ENCODE measurements at places on chromosomes 7 and 10. TPM values are rescaled to one million over a fixed set of nuclear protein-coding genes. Genes with fewer than 3 reads are reported as not detected.

GRCh38 chr7:159027789-159028507 lies 116.7 kb downstream of the VIPR2 start:
- no peaks in the 10 kb centered on the region for H3K36me3 ChIP-seq
- no peaks in the 10 kb centered on the region for H3K27me3 ChIP-seq
- no peak overlapping the region for H3K4me3 ChIP-seq
- no peak overlapping the region for H3K27ac ChIP-seq
- H3K4me1 ChIP-seq = no peaks in the 10 kb centered on the region
- DNase-seq = no peak

DNA sequence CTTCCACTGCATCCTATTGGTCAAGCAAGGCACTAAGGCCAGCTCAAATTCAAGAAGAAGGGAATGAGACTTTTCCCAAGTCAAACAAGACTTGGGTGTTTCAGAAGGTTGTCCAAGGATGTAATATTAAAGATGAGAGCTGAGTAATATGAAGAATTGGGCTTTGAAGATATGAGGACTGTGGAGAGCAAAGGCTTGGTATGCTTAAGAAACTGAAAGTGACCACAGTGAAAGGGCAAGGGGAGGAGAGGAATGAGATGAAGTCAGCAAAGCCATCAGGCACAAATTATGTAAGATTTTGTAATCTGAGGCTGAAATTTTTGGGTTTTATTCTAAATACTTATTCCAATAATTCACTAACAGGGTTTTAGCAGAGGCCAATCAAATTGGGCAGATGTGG lies 38.6 kb upstream of the NPY start:
- no peaks in the 10 kb centered on the region for H3K36me3 ChIP-seq
- H3K4me1 ChIP-seq = no peaks in the 10 kb centered on the region
- H3K4me3 ChIP-seq = no peak overlapping the region
- no peak for DNase-seq
- H3K27me3 ChIP-seq = 0 out of 2 replicates have a peak, but pooled peaks cover 6% of the 10 kb centered on the region
- no peak overlapping the region for H3K27ac ChIP-seq

- H3K4me1 ChIP-seq = no peaks in the 10 kb centered on the region
- DNase-seq = no peak
- H3K36me3 ChIP-seq = no peaks in the 10 kb centered on the region
- no peaks in the 10 kb centered on the region for H3K27me3 ChIP-seq
- H3K27ac ChIP-seq = no peak overlapping the region
These were observed 279.9 kb upstream of the SORCS1 start for GRCh38 chr10:107444443-107444842.

GRCh38 chr10:131929122-131929845 lies 28.5 kb downstream of the PPP2R2D start:
- no peak overlapping the region for H3K4me3 ChIP-seq
- no peak for DNase-seq
- H3K4me1 ChIP-seq = no peaks in the 10 kb centered on the region
- no peak overlapping the region for H3K27ac ChIP-seq
- no peaks in the 10 kb centered on the region for H3K36me3 ChIP-seq

DNA sequence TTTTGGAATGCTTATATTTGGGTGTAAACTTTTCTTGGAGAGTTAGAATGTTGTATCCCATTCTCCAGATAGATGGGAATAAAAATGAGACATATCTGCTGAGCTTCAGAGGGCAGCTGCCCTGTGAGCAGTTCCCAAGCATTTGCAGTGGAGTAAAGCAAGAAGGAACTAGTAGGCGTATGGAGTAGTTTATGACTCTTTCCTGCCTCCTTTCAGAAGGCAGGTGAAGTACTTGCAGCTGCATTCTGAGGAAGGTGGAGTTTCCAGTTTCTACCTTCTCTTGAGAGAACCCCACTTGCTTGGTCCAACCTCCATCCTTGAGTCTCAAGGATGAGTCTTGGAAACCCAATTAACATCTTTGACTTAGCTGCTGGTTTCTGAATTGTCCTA lies 563.6 kb downstream of the LRMDA start:
- no peak overlapping the region for H3K27ac ChIP-seq
- no peak for DNase-seq
- H3K4me1 ChIP-seq = no peaks in the 10 kb centered on the region
- no peaks in the 10 kb centered on the region for H3K36me3 ChIP-seq
- peaks cover 17% of the 10 kb centered on the region for H3K27me3 ChIP-seq

- H3K27me3 ChIP-seq = no peaks in the 10 kb centered on the region
- no peaks in the 10 kb centered on the region for H3K4me1 ChIP-seq
- no peak overlapping the region for H3K4me3 ChIP-seq
- no peak for DNase-seq
- H3K36me3 ChIP-seq = no peaks in the 10 kb centered on the region
These were observed 34.8 kb downstream of the MDFIC start for GRCh38 chr7:114956702-114957101.

DNA sequence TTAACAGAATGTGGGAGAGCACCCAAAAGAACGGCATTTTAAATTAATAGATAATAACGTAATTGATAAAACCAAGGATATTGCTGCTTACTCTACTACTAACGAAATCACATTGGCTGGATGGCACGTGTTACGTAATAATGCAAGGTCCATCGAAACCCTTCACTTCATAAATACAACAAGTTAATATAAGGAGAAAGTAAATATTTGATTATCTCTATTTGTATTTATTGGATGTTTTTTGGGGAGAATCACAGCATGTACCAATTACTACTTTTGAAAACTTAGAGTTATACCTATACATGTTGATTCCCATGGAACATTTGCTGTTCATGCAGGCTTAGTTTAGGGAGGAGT lies 1.6 kb downstream of the PRKG1 start:
- peaks cover 21% of the 10 kb centered on the region for H3K27me3 ChIP-seq
- no peak for DNase-seq
- H3K36me3 ChIP-seq = no peaks in the 10 kb centered on the region
- no peak overlapping the region for H3K27ac ChIP-seq

- H3K27ac ChIP-seq = no peak within 1 kb of the TSS
- H3K4me1 ChIP-seq = no peaks in the 10 kb centered on the region
- no peaks in the 10 kb centered on the region for H3K36me3 ChIP-seq
- no peak within 1 kb of the TSS for H3K4me3 ChIP-seq
These were observed at the start of gene RBP4 for GRCh38 chr10:93601146-93601773. RBP4 (minus strand) TSS chr10:93601235; CDS start chr10:93601028, 207 bp downstream.

DNA sequence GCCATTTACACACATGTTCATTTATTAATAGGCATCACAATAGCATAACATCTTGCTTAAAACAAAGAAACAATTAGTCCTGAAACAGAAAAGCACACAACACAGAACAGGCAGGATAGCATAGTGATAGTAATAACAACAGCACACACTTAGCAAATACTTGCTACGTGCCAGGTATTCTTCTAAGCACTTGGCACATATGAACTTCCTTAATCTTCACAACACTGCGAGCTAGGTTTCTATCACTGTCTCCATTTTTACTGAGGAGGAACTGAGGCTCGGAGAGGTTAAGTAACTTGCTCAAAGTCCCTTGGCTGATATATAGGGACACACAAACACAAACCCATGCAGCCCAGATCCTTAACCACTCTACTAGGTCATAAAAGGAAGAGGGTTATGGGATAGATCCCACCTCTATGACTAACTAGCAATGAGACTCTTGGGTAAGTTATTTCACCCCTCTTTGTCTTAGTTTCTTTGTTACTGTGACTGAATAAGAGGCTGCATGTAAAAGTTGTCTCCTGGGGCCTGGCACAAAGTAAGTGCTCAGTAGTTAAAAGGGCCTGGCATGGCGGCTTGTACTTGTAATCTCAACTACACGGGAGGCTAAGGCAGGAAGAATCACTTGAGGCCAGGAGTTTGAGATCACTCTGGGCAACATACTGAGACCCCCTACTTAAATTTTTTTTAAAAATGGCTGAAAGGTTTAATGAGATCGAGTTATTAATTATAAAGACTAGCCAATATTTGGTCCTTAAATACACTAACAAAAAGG lies 181.0 kb upstream of the RHOBTB1 start:
- no peaks in the 10 kb centered on the region for H3K27me3 ChIP-seq
- H3K27ac ChIP-seq = no peak overlapping the region
- no peaks in the 10 kb centered on the region for H3K36me3 ChIP-seq
- H3K4me1 ChIP-seq = no peaks in the 10 kb centered on the region

GRCh38 chr10:75429159-75429827 lies 2.1 kb upstream of the LRMDA start:
- DNase-seq = no peak
- no peaks in the 10 kb centered on the region for H3K27me3 ChIP-seq
- peaks cover 44% of the 10 kb centered on the region for H3K4me1 ChIP-seq
- no peak overlapping the region for H3K4me3 ChIP-seq
- no peaks in the 10 kb centered on the region for H3K36me3 ChIP-seq

DNA sequence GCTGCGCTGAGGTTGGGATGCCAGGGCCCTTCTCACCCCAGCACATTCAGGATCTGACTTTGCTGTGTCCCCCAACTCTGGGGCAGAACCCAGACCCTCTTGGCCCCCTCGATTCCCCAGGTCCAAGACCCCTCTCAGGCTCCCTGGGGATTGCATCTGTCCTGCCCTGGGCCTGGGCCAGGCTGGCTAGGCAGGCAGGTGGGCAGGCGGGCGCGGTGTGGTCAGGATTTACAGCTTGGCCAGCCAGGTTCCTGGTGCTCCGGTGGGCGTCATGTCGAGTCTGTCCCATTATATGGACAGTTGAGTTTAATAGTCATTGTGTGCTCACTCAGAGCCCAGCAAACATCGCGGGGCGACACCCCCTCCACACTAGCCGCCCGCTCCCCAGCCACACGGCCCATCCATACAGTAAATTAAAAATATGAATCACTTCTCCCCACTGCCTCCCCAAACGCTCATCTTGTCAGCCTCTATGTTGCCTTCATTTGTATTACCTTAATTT lies 23.5 kb downstream of the POLL start:
- H3K27me3 ChIP-seq = no peaks in the 10 kb centered on the region
- no peaks in the 10 kb centered on the region for H3K36me3 ChIP-seq
- no peak overlapping the region for H3K4me3 ChIP-seq
- H3K27ac ChIP-seq = no peak overlapping the region
- H3K4me1 ChIP-seq = peaks cover 4% of the 10 kb centered on the region

- no peaks in the 10 kb centered on the region for H3K4me1 ChIP-seq
- no peak overlapping the region for H3K4me3 ChIP-seq
- DNase-seq = no peak
- no peaks in the 10 kb centered on the region for H3K36me3 ChIP-seq
- H3K27me3 ChIP-seq = no peaks in the 10 kb centered on the region
These were observed 70.9 kb downstream of the CARD11 start for GRCh38 chr7:2972835-2973161.

DNA sequence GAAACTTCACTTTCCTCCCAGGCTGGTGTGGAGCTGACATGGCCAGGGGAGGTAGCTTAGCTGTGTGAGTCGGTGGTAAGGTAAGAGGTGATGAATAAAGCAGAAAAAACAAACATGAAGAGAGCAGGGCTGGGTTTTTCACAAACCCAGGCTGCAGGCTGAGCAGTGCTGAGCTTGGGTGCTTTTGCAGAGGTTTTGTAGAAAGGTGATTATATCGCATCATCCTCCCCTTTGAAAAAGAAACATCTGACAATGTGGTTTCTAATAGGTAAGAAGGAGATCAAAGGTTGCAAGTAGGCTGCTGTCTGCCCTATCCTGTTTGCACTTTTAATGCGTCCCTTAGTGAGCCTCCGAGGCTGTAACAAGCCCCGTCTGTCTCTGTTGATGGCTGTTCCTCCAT lies 69.6 kb upstream of the GRM8 start:
- H3K27me3 ChIP-seq = peaks cover 81% of the 10 kb centered on the region
- H3K4me1 ChIP-seq = no peaks in the 10 kb centered on the region
- DNase-seq = no peak
- H3K4me3 ChIP-seq = no peak overlapping the region
- no peak overlapping the region for H3K27ac ChIP-seq
- H3K36me3 ChIP-seq = no peaks in the 10 kb centered on the region

- H3K27me3 ChIP-seq = no peaks in the 10 kb centered on the region
- no peak overlapping the region for H3K27ac ChIP-seq
- H3K36me3 ChIP-seq = no peaks in the 10 kb centered on the region
These were observed 25.2 kb upstream of the SH2B2 start for GRCh38 chr7:102261451-102261850.

Gene C7orf57
- 0.15 TPM for total RNA-seq

Gene EN2
- total RNA-seq = 0.32 TPM

Gene PTN
- total RNA-seq = not detected

Gene AKR1C4
- total RNA-seq = not detected

Gene CYP51A1
- total RNA-seq = 85.7 TPM

Data from HCT116 (cell line).